ENCODE measurements at places on chromosomes 13 and 19.

- no peak for DNase-seq
Observed at GRCh38 chr13:110652764-110653163, 37.4 kb downstream of the NAXD start.

GRCh38 chr19:16834747-16835146 lies 5.5 kb downstream of the SIN3B start:
- DNase-seq = no peak

DNA sequence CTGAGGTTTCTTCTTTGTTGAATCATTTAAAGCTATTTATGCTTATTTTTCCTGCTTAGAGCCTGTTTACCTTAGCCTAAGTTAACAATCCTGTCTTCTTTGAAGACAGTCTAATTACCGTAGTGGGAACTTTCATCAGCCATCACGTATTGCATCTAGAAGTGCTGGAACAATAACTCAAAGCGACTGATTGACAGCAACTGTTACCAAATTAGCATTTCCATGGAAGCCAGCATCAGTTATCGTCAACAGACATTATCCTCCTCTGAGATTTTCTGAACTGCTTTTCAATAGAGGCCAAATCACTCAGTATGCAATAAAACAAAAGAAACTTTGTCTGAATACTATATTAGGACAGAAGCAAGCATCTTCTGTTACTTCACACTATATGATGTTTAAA lies 433.3 kb upstream of the SLITRK1 start:
- no peak for DNase-seq

GRCh38 chr19:38717051-38717450 lies 27.2 kb downstream of the CAPN12 start:
- no peak for DNase-seq

DNA sequence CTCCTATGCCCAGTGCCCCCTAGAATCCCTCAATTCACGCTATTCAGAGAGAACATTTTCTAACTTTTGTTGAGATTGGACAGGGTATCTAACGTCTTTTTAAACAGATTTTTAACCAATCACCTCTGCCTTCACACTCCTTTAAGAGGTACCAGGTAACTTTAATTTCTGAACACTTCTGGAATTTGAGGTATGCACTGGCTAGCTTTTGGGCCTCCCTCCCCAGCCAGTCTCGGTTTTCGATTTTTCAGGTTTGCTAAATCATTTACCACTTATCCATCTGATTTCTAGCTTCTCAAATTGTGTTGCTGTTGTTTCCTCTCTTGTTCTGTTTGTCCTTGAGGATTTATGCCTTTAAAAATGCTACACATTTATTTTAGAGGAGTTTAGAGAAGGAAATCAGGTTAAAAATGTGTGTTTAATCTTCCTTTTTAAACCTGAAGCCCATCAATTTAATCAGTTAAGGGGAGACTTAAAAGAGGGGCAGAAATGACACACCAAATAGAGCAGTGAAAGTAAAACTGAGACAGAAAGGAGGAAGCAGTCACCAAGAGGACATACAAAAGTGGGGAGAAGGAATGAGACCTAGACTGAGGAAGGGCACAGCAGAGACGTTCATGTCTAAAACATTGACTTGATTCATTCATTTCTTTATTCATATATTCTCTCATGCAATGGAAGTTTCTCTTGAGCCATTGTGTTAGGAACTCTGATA lies 139.6 kb upstream of the HTR2A start:
- no peak for DNase-seq
